ENCODE measurements at places on chromosomes 11 and 22. TPM values are rescaled to one million over a fixed set of nuclear protein-coding genes. Genes with fewer than 3 reads are reported as not detected.

DNA sequence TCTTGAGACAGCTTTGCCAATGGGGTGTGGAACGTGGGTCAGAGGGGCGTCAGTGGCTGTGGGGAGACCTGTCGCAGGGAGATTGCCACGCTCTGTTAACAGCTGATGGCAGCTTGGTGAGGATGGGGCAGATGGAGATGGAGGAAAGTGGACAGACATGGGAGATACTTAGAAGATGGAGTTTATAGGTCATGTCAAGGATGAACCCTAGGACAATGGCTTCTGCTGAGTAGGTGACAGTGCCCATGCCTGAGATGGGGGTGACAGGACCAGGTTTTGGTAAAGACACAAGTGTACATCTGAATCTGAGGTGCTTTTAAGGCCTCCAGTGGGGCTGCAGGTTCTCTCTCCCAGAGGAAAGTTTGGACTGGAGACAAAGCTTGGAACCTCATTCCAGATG is 51.5 kb upstream of the ACCSL start:
- DNase-seq, result peak; percentile 21

GRCh38 chr11:30342736-30343166 is 19.8 kb downstream of the ARL14EP start:
- DNase-seq, result no peak

DNA sequence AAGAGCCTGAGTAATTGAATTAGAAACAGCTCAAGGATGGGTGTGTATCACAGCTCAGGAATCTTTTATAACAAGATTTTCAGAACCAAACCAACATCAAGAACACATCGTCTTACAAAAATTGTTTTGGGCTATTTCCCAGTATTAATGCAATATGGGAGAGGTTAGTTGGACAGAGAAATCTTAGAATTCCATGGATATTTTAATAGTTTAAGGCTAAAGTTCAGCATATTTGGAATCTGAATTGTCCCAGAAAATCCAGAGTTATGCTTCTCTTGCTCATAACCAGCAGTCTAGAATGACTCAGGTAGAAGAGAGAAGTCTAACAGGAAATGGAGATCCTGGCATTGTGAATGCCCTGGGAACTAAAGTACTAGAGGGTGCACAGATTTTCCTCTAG is 74.6 kb downstream of the ADM start:
- DNase-seq, result no peak

DNA sequence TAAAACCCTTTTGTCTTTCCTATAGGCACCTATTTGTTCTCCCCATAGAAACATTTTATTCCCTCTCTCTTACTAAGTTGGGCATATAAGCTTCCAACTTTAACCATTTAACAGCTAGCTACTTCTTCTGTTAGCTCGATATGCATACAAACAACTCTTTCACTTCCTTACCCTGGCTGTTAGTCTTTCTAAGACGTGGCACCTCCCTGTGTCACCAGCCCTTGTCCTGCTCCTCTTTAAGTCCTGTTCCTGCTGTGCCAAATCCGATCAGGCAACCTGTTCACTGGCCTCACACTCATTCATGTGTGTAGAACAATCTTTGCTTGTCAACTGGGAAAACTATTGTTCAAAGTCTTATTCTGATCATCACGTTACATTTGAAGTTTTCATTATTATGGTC is 1376.1 kb upstream of the TENM4 start:
- no peak for DNase-seq

DNA sequence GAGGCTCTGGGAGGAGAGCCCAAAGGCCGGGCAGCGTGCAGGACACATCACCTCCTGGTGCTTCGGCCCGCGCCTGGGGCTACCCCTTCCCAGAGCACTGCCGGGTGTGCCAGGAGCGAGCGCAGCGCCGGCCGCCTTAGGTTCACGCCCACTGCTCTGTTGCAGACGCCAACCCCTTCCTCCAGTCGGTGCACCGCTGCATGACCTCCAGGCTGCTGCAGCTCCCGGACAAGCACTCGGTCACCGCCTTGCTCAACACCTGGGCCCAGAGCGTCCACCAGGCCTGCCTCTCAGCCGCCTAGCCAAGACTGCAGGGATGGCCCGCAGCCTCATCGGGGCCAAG is 79.0 kb downstream of the MED15 start:
- DNase-seq, result peak; percentile 66

DNA sequence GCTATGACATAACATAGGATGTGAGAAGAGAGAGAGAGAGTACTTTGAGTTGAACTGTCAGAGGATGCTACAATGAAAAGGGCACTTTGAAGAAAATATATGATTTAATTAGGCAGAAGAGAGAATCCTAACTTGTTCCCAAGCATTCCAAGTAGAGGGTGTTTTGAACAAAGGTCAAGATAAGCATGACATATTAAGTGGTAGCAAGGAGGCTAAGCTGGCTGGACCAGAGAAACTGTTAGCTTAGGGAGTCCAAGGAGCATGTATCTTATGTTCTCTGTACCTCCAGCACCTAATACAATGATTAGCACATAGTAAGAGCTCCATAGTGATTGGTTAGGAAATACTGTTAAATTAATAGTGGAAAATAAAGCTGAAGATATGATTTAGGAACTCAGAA is 479.6 kb downstream of the TMEM135 start:
- DNase-seq, result no peak

- DNase-seq, result no peak
These were observed 493.5 kb downstream of the DLG2 start for GRCh38 chr11:85133636-85134035.

GRCh38 chr22:23065069-23065451 is 5.3 kb upstream of the GNAZ start:
- DNase-seq, result peak; percentile 8

DNA sequence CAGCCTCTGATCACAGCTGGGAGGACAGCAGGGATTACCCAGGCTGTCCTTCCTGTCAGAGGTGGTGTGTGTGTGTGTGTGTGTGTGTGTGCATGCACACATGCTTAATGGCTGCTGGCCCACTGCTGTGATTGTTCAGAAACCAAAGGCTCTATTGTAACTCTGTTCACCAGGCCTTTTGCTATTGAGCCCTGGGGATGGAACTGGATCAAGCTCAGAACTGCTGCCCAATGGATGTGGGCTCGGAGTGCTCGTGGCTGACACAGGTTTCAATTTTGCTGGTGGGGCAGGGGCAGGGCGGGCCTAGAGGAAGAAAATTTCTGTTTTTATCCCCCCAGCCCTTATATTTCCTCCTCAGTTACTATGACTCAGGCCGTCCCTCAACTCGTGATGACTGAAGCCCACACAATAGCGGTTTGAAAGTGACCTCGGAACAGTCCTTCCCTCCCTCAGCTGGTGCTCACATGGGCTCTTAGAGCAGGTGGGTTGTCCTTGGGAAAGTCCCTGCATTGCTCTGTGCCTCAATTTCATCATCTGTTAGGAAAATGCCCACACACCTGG is 359.3 kb downstream of the TENM4 start:
- no peak for DNase-seq

GRCh38 chr22:41779929-41780505 is 20.5 kb upstream of the CCDC134 start:
- DNase-seq, result no peak

MS4A18 gene
- total RNA-seq, result not detected

HORMAD2 gene
- total RNA-seq, result not detected

GSTT2 gene
- 3.2 TPM for total RNA-seq

ESAM gene
- total RNA-seq, result 8.2 TPM

SMIM35 gene
- not detected for total RNA-seq

KRTAP5-9 gene
- 0.18 TPM for total RNA-seq

CNGA4 gene
- total RNA-seq, result 0.54 TPM

CCDC188 gene
- total RNA-seq, result 0.30 TPM

MUC5B gene
- total RNA-seq, result 0.11 TPM
